AML-193 (cell line): ENCODE measurements at places on chromosomes 4 and X.

DNA sequence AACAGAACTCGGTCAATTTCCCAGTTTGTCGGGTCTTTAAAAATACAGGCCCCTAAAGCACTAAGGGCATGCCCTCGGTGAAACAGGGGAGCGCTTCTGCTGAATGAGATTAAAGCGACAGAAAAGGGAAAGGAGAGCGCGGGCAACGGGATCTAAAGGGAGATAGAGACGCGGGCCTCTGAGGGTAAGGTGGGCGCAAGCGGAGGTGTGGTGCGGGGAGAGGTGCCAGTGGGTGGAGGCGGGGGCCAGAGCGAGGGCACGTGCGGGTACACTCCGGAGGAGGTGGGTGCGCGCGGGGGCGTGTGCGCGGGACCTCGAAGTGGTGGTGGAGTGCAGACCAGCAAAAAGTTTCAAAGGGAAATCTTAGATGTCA lies 787 bp upstream of the TET2 start:
- no peak for DNase-seq

DNA sequence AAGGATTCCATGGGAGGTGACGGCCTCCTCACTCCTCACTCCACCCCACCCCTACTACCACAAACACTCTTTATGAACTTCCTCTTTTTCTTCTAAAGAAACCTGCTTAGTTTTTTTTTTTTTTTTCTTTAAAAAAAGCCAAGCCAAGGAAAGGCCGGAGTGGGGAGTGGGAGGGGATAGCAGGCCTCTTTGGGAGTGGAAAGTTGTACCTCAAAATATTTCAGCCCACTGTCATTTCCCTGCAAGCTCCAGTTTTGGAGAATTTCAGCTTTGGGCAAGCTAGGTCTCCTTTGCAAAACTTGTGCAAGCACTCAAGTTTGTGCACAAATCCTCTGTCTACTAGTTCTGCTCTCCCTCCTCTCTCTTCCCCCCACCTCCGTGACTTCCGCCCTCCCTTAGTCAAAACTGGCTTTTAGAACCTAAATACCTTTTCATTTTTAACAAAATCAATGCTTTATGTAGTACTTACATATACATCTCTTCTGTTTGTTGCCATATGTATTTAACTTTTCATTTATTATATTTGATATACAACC lies 512 bp upstream of the ANTXR2 start:
- DNase-seq = peak; percentile 93

GRCh38 chr4:52718123-52718522 lies 33.1 kb downstream of the ERVMER34-1 start:
- DNase-seq = no peak

GRCh38 chr4:8224267-8224974 lies 25.3 kb downstream of the SH3TC1 start:
- no peak for DNase-seq

- DNase-seq = no peak
Observed at GRCh38 chrX:138719396-138719795, 7.9 kb upstream of the FGF13 start.

GRCh38 chr4:132691668-132692067 lies 457.4 kb upstream of the PCDH10 start:
- DNase-seq = no peak

DNA sequence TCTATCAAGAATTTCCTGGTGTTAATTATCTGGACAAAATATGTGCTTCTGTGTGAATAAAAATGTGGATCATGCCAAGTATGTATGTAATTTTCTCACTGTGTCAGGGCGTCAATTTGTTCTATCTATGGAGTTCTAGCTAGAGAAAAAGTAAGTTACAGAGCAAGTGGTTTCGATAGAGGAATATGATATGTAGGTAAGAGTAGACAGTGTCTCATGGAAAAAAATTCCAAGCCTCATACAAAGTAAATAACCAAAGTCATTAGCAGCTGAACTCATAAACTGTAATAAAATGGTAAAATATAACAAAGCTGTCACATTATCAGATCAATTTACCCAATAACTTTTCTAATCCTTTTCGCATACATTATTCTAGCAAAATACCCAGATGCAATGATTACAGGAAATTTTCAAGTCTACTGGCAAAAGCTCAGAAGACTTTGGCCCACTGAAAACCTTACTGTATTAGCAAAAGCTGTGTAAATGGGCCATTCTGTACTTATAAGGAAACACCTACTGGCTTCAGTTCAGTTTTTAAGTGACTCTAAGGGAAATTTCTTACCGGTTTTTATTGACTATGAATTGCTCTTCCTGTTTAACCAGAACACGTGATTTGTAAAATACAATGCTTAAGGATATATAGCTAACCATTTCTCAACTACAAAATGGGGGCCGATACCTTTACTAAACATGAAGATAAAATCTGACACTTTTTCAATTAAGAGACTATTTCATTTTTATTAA lies 121.0 kb upstream of the ARSJ start:
- no peak for DNase-seq

- no peak for DNase-seq
Observed at GRCh38 chrX:3520982-3521381, 174.5 kb upstream of the MXRA5 start.

DNA sequence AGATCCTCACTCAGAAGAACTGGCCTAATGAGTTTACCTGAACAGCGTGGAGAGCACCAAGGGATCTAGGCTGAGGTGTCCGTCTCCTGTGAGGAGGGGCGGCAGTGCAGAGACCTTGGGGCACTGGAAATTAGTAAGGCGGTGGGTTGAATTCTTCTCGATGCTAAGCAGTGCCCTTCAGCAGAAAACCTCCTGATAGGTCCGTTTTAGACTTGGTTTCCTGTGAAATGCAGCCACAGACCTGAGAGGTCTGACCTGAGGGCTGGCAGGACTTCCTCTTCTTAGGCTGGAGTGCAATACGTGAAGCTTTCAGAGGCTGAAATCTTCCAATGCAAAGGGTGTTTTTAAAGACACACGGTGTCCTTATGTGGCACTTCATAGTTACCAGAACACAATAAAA lies at the start of gene CLNK:
TSS of gene CLNK (minus strand) at position 138 of the 400 bp plus-strand sequence. CDS start 16,899 bp downstream, outside the sequence.
- DNase-seq = peak; percentile 22

DNA sequence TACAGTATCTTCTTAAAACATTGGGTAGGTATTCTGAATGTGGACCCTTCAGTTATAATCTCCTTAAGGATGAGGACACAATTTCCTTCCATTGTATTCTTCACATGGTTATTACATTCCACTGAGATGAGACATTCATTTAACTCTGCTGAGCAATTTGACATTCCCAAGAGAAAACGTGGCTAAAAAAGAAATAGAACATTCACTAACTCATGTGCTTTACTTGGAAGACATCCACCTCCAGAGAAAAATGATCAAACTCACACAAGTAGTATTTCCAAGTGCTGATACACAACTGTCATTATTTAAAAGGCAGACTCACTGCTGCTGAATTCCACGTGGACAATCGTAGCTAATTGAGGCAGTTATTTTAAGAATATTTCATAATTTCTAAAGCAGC lies 227.9 kb upstream of the ANKRD50 start:
- DNase-seq = no peak

GRCh38 chr4:139523076-139523475 lies 32.9 kb downstream of the SETD7 start:
- DNase-seq = no peak

GRCh38 chr4:184246426-184246825 lies 28.8 kb upstream of the ENPP6 start:
- DNase-seq = no peak

DNA sequence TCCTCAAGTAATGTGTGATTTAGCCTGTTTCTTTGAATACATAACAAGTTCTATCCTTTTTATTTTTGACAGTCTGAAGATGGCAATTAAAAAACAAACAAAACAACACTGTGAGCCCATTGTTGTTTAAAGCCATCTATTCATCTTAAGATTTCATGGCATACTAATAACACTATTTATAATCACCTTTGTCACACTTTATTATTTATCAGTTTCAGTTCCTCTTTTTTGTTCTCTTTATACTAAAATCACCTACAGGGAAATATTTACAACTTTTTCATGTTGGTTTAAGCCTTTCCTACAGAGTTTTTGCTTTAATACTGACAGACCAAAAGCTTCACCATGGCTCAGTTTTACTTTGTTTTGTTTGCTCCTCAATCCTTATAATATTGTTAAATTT lies 247.4 kb upstream of the CTSO start:
- DNase-seq = no peak

DNA sequence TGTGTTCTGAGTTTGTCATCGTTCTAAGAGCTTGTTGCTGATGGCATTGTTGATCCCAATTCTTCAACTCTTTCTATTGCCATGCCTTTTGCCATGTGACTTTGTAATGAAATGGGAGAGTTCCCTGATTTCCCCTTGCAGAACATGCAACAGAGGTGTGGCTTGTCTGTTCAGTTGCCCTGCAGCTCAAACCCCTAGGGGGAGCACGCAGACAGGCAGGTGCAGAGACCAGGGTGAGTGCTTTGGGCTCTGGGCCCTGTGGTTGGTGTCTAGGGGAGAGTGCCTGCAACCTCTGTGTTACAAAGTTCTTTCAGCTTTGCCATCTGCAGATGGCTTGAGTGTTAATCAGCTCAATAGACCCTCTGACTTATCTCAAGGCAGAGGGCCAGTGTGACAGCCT lies 332.7 kb downstream of the MID1IP1 start:
- DNase-seq = no peak

DNA sequence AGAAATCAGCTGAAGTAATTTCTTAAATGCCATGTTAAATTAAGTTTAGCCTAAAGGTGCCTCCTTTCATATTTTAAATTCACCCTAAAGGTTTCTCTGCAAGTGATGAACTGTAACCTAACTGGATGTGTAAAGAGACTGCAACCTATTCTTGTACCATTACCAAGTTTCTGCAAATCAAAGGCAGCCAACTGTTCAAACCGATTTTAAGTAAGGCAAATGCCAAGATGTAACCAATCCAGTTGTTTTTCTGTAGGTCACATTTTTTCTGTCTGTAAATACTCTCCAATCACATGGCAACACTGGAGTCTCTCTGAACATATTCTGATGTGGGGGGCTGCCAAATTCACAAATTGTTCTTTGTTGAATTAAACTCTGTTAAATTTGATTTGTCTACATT lies 42.4 kb upstream of the FGF2 start:
- DNase-seq = no peak

DNA sequence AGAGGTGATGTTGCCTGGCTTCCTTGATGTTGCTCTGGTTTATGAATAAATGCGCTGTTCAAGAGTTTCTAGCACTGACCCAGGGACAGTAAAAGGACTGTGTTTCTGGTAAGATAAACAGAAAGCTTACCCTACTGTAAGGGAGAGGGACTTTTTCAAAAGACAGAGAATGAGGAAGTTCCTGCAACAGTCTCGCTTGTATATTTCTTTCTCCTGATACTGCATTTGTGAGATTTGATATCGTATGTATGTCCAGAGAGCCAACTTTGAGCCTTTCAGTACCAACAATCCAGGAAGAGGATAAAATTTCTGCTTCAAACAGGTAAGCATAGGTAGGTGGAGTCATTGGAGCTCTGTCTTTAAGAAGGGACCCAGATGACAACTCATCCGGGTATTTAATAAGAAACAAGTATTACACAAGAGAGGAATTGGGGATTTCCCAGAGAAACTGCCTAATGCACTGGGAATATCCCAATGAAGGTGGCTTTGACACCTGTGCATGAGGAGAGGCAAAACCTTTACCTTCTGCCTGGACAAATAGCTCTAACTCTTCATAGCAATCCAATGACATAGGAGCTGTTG lies 773 bp downstream of the DAPP1 start:
- peak; percentile 59 for DNase-seq

- no peak for DNase-seq
Observed at GRCh38 chrX:150984169-150984824, 1.2 kb downstream of the HMGB3 start.

GRCh38 chr4:77833126-77833724 lies 14.1 kb upstream of the CNOT6L start:
- DNase-seq = no peak

- DNase-seq = no peak
Observed at GRCh38 chr4:33961761-33962160, 2282.6 kb downstream of the ARAP2 start.

DNA sequence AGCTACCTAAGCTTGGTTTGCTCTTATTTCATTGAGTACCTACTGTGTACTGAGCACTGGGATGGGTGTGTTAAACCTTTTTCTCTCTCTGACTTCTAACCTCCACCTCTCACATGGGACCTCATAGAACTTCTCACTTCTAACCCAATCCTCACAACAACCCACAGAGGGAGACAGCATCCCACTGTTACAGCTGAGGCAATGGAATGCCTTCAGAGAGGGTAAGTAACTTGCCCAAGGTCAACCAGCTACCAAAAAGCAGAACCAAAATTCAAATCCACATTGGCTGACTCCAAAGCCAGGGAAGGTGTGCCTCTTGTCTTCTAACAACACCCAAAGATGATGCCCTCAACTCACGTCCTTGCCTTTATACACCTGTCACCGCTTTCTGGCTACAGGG lies 5.4 kb downstream of the SEL1L3 start:
- no peak for DNase-seq

DNA sequence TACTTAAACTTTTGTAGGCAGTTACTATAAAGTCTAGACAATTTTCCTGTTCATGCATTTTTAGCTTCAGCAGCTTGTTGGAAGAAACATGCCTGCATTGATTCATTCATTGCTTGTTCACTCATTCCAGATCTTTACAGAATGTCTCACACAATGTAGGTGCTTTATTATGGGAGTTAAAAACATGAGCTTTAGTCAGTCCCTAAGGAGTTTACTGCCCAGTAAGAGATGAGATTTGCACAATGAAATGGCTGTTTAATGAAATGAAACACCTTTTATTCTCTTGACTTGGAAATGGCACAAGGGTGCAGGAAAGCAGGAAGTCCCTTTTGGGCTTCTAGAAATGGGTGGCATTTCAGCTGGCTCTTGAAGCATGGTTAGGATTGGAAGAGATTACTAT lies 2.9 kb downstream of the NOCT start:
- no peak for DNase-seq

- no peak for DNase-seq
Observed at GRCh38 chr4:95304898-95305297, 243.9 kb downstream of the UNC5C start.

GRCh38 chr4:124061413-124061812 lies 651.1 kb downstream of the ANKRD50 start:
- DNase-seq = no peak
